Fibroblast of skin of scalp (primary cell): ENCODE measurements at places on chromosomes 11 and 22.
A peak's percentile ranks its signal among the peaks of the same experiment; 100 is the strongest.

- DNase-seq = no peak
These were observed 9.6 kb downstream of the BTG4 start for GRCh38 chr11:111502611-111503010.

GRCh38 chr11:123630126-123630608, 24.3 kb downstream of the SCN3B start:
- DNase-seq = no peak

DNA sequence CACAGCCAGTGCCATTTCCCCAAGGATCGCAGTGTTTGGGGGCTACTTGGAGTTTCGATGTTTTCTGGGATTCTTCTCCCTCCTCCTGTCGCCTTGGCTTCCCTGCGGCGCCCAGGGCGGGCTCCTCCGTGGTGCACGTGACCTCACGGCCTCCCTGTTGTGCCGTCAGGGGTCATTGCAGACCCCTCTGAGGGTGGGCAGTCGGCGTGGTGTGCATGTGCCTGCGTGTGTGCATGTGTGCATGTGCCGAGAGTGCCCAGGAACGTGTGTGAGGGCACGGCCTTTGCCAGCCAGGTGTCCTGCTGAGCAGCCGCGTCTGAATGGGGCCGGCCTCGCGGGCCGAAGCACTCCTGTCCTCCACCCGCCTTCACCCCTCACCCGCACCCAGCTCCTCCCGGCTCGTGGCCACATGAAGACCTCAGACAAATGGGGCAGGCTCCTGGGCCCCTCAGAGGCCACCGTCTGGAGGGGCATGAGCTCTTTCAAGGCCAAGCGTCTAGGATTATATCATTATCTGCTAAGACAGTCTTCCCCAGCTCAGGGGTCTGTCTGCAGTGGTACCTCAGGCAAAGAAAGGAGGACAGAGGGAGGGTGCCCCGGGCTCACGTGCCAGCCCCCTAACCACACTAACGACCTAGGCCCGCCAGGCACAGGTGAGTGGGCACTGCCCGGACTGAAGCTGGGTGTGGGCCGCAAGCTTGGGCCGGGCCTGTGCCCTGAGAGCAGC, 9.4 kb upstream of the MRPL23 start:
- DNase-seq = no peak

GRCh38 chr11:108115500-108116140, 5.7 kb upstream of the ACAT1 start:
- DNase-seq = peak; percentile 67

GRCh38 chr11:1516273-1517067, 29.9 kb upstream of the MOB2 start:
- DNase-seq = peak; percentile 63

GRCh38 chr11:69409812-69410645, 71.4 kb upstream of the LINC01488 start:
- no peak for DNase-seq

- DNase-seq = no peak
These were observed 182.3 kb downstream of the DBX1 start for GRCh38 chr11:19977941-19978340.

DNA sequence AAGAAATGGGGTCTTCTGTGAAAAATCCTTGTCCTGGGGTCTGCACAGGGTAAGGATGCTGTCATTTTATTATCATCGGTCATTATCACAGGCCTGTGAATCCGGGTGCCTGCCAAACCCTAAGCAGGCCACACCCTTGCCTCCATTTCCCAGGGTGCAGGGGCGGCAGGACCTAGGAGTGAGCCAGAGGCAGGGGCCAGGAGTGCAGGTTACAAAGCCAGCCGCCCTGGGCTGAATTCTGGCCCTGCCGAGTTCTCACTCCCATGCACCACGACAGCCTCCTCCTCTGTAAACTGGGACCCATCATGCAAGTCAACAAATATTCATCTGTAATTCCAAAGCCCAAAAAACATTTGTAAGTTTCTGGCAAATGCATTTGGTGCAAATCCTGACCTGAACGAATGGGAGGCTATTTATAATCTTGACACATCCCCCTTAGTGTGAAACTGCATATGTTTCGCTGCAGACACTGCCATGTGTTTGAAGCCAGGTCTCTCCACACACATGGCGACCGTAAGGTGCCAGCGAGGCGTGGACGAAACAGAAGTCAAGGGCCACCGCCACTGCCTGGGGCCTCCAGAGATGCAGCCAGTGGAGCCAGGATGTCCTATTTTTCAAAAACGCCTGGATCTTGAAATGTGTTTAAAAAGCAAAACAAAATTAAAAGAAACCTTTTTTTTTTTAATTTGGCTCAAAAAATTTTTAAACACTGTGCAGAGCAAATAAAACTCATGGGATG, 6.7 kb downstream of the CD5 start:
- no peak for DNase-seq

GRCh38 chr11:123590296-123590912, 64.0 kb downstream of the SCN3B start:
- DNase-seq = peak; percentile 17

DNA sequence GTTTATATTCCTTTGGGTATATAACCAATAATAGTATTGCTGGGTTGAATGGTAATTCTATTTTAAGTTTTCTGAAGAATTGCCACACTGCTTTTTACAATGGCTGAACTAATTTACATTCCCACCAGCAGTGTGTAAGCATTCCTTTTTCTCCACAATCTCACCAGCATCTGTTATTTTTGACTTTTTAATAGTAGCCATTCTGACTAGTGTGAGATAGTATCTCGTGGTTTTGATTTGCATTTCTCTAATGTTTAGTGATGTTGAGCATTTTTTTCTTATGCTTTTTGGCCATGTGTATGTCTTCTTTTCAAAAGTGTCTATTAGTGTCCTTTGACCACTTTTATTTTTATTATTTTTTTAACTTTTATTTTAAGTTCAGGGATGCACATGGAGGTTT, 275.3 kb downstream of the METTL15 start:
- peak; percentile 82 for DNase-seq

DNA sequence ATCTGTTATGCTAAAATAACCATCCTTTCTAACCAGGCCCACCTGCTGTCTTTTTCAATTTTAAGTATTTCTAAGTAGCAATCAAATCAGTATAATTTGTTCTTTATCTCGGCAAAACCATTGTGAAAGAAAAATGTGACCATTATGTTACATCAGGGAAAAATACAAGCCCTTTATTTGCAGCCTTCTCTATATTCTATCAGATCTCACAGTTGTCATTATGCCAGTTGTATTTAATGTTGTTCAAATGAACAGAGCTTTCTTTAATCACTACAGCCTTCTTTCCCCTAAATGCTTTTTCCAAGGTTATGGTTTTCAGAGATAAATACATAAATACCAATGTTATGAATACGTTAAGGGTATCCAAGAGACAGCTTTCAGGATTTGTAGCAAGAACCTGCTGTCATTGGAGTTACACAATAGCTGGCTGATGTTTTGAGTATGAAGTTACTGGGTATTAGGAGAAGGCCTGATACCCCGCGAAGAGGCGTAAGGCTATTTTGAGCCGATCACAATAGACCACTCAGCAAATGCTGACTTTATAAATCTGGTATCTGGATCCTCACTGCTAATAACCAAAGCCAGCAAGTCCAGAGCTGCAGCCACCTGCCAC, 406.3 kb downstream of the CADM1 start:
- no peak for DNase-seq

DNA sequence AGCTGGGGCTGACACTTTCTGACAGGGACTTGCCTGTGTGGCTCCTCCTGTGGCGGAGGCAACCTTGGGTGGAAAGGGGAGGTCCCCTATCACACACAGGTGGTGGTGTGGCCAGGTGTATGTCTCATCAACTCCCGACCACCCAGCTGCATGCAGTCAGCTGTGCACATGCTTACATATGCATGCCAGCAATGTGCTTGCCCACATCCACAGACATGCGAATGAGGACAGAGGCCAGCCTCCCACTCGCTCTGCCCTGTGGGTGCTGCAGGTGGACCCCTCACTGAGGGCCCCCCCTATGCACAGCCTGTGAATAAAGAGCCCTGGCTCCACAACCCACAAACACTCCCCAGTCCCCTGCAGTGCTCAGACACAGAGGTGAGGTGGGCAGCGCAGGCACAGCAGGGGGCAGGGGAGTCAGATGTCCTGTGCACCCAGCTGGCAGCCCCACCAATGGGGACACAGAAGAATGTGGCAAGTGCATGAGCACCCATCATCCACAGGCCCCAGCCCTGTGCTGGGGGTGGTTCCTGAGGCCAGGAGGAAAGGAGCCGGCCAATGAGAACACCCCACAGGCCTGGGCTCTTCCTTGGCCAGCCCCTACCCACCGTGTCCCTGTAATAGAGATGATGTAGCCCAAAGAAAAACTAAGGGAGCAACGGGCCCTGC, 9.5 kb downstream of the GNB1L start:
- DNase-seq = no peak

DNA sequence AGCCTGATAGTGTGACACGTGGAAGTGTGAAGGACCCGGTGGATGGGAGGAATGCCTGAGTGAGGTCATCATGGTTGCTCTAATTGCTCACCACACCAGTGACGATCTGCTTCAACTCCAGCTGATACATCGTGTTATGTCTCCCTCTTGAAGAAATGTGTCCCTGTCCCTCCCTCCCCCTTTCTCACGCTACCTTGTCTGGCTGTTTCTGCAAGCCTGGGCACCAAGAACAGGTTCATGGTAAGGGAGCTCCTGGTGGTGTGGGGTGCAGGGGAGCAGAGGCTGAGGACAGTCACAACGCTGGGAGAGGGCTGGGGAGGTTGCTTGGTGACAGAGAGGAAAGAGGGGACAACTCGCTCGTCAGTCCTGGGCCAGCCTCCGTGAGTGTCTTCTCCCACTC, 413.4 kb downstream of the SOX6 start:
- DNase-seq = no peak

DNA sequence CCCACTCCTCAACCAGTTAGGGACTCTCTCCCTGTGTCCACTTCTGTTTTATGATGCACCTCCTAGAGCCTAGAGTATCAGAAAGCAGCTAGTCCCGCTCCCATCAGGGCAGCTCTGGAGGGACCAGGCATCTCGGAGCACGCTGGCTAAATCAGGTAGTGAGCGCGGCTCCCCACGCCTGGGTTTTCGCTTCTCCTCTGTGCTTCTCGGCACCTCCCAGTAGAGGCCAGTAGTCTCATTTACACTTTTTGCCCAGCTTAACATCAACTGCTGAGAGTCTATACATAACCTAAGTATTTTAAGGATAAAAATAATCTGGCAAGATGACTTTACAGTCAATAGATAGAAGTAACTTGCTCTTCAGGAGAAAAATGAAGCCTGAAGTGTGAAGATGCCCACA, 473.8 kb downstream of the OPCML start:
- DNase-seq = no peak

DNA sequence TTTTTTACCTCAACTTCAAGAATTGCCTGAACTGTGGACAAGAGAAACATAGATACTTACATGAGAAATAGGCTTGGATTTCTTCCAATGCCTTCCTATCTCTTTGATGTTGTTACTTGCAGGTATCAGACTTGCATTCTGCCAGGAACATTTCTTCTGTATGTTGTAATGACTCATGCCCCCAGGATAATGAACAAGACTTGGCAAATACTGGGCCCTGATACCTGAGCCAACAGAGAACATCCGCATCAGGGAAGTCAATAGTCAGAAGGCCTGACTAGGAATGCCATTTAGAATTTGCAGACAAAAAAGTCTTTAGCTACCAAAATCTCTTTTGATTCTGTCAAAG, 273.7 kb upstream of the KIRREL3 start:
- no peak for DNase-seq

DNA sequence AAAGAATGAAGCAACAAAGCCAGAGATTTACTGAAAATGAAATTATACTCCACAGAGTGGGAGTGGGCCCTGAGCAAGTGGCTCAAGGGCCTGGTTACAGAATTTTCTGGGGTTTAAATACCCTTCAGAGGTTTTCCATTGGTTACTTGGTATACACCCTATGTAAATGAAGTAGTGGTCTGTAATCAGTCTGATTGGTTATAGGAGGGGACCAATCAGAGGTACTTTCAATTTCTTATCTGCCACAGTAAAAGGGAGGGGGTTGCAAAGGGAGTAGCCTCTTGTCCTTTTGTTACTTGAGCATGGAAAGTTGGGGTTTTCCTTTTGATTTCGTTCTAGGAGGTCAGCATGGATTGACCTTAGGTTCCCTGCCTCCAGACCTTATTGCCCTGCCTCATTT, 63.5 kb downstream of the ATM start:
- DNase-seq = no peak

DNA sequence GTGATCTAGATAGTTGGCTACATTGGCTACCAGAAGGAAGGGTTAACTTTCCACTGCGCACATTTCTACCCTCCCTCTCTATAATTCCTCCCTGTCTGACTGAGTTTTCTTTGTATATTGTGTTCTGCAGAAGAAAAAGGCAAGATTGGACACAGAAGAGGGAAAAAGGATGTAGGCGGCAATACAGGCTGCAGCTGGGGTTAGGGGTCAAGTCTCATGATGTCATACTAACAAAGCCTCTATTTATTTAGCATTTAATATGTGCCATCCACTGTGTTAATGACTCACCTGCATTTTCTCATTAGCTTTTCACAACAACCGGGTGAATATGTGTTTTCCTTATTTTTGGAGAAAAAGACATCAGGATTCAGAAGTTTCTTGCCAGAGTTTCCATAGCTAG, 2.0 kb downstream of the FAM83F start:
- DNase-seq = no peak

DNA sequence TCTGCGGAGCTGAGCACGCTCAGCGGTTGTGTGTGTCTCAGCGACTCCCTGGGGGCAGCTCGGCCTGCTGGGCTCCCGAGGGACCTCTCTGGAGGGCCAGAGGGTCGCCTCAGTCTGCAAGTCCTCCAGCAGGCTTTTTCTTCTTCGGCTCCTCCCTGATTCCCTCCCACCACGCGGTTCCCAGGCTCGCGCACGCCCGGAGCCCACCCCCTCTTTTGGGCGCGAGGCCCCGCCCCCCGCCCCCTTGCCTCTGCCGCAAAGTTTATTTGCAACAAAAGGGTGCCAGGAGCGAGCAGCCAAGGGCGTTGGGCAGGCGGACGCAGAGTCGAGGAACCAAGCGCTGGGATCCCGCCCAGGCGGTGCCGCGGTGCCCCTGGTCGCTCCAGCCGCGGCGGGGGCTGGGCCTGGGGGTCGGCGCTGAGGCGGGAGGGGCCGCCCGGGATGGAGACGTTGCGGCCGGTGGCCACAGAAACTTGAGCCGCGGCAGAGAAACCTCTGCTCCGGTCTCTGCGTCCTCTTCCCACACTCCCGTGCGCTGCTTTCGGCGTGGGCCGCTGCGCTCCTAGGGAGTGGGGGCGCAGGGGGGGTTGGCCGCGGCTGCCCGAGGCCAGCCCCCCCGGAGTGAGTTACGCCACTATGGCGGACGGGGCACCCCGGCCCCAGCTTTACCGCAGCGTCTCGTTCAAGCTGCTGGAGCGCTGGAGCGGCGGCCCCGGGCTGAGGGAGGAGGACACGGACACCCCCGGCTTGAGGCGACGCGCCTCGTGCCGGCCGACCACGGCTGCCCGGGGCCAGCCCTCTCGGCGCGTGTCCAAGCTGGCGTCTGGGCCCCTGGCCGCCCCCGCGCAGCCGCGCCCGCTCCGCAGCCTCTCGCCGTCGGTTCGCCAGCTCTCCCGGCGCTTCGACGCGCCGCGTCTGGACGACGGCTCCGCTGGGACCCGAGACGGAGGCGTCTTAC, at the start of gene ARHGEF17:
Gene ARHGEF17, plus strand, starts transcription at position 274 of the 958 bp plus-strand sequence. Its CDS starts 363 bp downstream, at position 637.
- DNase-seq = peak; percentile 88

DNA sequence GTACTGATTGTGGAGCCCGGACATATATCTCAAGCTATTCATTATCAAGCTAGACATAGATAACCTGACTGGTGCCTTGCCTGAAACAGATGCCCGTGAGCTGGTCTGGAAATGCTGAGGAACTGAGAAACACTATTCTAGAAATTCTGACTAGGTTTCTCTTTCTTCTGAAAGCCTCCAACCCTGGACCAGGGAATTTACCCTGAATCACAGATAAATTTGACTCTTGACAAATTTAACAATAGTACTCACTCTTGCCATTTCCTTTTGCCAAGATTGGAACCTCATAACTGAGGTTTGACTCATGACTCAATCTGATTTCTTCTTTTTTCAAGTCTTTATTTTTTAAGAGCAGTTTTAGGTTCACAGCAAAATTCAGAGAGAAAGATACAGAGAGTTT, 189.6 kb upstream of the SYN3 start:
- DNase-seq = no peak
